ENCODE measurements at places on chromosomes 6 and 20. TPM values are rescaled to one million over a fixed set of nuclear protein-coding genes. Genes with fewer than 3 reads are reported as not detected.

GRCh38 chr20:39909447-39909846 is 779.6 kb downstream of the MAFB start:
- DNase-seq, result no peak

DNA sequence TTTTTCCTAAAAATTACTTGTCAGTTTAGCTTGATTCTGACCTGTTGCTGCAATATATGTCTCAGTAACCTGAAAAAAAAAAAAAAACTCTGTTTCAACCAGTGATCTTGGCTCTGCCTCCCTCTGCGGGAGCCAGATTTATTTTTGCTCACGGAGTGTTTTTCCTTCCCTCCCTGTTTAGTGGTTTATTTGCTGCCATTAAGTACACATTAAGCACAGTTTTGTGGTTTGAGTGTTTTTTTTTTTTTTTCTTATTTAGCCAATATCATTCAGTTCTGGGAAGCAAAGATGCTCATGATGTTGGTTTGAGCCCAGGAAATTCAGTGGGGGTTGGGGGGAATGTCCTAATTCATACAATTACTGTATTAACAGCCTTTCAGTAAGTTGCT is 110.1 kb upstream of the GPR6 start:
- no peak for DNase-seq

DNA sequence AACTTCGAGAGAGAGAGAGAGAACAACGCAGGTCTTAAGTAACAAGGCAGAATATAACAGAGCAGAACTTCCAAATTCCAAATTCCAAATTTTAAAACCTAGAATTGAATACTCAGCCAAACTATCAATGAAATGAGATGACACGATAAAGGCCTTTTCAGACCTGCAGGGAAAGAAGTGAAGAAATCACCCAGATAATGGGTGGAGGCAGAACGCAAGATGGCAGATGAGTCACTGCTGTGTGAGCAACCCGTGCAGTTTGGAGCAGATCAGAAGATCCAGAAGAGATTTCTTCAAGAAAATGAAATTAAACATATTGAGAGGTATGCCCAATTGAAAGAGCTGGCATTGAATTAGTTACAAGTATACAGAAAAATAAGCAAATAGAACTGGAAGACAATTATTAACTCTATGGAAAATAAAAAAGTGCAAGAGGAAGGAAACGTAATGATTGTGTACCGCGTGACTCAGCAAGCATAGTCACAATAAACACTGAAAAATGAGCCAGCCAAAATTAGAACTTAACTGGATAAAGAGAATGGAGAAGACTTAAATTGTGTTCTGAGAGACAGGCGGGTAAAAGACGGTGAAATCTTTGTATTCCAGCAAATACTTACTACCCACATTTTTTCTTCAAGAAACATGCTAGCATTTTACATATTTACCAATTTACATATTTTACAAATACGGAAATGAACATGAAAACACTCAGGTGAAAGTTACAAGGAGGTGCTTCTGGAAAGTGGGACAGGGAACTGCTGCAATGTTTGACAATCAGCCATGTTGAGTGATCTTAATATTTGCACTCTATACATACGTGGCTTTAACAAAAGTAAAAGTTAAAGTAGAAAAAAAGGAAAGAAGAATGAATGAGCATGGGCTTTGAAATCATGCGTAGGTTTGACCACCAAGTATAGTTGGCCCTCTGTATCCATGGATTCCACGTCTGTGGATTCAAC is 87.9 kb upstream of the CDYL start:
- peak; percentile 49 for DNase-seq

DNA sequence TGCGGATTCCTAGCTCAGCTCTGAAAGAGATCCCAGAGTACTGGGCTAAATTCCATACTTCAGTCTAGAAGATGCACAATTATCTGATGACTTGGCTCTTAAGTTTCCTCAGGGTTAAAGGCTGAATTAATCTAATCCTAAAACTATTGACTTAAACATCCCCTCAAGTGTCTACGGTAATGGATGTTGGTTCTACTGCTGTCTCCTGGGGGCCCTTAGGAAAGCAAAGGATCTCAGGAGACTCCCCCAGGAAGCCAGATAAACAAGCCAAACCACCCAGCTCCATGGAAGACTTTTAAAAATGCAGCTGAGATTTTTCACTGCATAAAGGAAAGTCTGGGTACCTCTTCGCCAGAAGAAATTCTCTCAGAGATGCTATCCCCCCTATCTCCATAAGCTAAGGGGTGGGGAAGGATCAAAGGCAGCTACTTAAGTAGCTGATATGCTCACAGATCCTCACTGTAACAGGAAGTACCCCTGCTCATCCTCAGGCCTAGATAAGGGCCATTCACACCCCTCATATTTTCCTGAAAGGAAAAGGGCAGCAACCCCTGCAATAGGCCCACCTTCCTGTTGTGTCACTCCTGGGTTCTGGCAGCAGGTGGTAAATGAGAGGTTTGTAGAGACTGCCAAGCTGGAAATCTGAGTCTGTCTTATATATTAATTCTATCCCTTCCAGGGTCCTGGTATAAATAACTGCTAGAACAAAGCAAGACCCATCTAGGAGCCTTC is 9.3 kb downstream of the NDRG3 start:
- no peak for DNase-seq

GRCh38 chr20:46204594-46205186 is 86.6 kb downstream of the CD40 start:
- no peak for DNase-seq

GRCh38 chr6:17700421-17701416 is 6.0 kb downstream of the NUP153 start:
- no peak for DNase-seq

DNA sequence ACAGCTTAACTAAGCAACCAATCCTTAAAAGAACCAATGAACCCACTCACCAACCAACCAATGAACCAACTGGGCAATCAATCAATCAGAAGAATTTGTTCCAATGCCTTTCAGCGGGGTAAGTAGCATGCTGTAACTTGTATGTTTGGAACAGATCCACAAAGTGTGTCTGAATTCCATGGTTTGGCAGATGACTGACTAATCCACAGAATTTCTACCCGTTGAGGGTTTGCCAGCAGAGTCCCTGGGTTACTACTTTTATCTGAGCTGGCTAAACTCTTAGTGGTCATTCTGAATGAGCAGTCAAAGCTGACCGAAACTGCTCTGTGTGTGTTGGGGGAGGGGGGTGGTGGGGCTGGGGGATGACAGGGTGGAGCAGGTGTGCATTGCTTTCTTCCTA is 125.0 kb upstream of the JAG1 start:
- DNase-seq, result no peak

GRCh38 chr20:59802018-59802417 is 131.4 kb downstream of the SYCP2 start:
- no peak for DNase-seq

- no peak for DNase-seq
Measured at GRCh38 chr20:54694516-54694915, 219.1 kb downstream of the DOK5 start.

DNA sequence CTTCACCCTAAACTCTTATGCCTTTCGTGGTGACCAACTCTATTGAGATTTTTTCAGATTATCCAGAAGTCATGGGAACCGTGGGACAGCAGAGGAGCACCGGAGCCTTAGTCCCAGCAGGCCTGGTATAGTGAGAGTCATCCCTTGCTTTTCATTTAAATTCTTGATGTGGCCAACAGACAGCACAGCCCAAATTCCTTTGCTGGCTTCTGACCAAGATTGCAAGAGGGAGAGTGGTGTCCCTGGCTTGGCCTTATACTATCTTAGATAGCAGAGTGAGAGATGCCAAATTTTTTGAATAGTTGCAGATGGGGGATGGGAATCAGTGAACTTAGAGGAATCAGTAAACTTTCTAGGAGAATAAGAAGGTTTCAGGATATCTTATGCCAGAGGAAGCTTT is 7.8 kb downstream of the STX11 start:
- no peak for DNase-seq

- no peak for DNase-seq
Measured at GRCh38 chr6:52420668-52421358, 671 bp downstream of the EFHC1 start.

- no peak for DNase-seq
Measured at GRCh38 chr20:63071541-63072181, 64.9 kb upstream of the BHLHE23 start.

GRCh38 chr6:119444642-119445557 is 95.3 kb upstream of the MAN1A1 start:
- DNase-seq, result no peak

DNA sequence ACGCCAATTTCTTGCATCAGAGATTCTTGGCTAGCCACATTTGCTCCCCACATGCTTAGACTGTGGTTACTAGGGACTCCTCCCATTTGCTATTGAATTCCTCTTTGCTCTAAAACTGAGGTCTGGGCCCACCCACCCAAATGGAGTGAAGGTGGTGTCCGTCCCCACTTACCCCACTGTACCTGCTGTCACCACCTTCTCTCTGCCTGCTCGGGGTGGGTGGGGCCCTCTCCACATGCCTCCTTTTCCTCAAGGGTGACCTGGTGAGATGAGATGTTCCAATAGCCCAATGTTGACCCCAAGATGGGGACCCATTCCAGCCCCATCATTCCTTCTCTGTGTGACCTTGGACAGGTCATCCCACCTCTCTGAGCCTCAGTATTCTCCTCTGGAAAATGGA is 74.6 kb downstream of the GNAS-AS1 start:
- DNase-seq, result no peak

DNA sequence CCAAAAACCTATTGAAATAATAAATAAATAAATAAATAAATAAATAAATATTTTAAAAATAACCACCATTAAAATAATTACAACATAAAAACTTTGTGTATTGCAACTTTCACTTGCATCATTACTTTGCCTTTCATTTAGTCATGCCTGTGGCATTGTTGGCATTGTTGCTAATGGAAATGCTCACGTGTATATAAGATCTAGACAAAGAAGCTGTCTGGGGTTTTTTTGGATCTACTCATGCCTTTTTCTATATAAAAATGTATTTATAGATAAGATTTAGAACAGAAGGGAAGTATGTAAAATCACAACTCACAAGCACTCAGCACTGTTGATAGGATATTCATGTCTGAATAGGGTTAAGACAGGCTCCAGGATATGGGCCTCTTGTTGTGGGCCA is 27.9 kb downstream of the GFRA4 start:
- no peak for DNase-seq

- DNase-seq, result no peak
Measured at GRCh38 chr6:159093609-159094443, 49.0 kb upstream of the TAGAP start.

DNA sequence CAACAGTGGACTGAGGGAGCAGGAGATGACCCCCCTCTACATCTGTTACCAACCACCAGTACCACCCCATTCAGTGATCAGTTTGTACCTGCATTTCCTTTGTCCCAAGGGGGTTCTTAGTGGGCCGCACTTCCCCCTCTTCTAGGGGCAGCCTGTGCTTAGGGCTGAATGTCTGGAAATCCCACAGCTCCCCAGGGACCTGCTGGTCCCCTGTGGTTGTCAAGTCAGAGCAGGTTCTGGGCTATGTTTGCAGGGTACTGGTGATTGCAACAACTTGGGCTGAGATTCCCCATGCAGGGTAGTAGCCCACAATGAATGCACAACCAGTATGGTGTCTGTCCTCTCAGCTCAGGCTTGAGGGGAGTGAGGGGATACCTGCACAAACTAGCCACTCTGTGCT is 39.7 kb upstream of the COL10A1 start:
- no peak for DNase-seq

DNA sequence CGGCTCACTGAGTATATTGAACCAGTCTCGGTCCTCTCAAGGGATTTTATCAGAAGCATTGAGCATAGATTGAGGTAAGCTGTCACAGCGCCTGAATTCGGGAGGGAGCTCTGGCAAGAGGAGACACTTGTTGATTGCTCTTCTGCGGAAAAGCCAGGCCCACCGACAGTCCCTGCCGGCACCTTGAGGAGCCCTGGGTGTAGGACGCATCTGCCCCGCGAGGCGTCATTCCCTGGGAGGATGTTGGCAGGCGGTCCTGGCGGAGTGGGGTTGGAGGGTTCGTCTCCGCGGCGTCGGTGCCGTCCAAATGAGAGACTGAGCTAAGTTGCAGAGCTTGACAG is 843 bp downstream of the FBXO9 start:
- DNase-seq, result peak; percentile 58

DNA sequence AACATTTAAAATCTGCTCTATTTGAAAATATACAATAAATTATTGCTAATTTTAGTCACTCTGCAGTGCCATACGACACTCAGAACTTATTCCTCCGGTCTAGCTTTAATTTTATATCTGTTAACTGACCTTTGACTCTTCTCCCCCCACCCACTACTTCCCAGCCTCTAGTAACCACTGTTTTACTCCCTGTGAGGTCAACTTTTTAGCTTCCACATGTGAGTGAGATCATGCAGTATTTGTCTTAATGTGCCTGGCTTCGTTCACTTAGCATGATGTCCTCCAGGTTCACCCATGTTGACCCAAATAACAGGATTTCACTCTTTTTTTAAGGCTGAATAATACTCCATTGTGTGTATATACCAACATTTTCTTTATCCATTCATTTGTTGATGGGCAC is 80.8 kb downstream of the RPP40 start:
- no peak for DNase-seq

DNA sequence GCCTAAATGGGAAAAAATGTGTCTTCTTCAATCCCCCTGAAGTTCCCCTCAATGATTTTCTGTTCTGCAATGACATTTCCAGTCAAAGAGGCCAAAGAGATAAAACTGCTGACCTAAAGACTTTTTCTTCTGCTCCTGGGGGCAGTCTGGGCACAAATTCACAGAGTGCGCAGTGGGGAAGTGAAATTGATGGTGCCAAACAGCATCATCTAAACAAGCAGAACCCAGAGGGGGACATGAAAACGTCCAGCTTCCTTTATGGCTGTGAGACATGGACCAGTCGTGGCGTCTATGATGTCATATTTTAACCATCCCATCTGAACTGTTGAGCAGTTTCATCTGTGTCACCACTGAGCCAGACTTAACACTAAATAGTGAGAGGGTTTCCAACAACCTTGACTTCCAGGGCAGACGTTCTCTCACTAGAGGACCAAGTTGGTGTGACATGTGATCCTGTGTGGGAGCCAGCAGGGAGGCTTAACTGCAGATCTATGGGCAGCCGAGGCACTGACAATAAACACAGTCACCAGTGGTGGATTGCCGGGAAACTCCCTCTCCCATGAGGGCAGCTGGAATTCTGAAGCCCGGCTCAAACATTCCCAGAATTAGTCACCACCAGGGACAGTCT is 12.4 kb downstream of the SCML4 start:
- no peak for DNase-seq

DNA sequence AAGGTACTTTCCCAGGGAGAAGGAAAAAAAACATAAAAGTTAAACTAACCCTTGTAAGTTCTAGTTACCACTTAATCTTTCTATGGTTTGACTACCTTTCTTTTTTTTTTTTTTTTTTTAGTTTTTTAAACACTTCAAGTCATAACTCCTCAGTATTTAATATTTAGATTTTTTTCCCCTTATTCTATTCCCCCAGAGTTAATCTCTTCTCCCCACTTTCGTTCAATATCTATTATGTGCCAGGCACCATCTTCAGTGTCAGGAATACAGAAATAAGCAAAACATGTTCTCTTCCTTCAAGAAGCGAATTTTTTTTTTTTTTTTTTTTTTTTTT is 62.0 kb upstream of the LOC128125822 start:
- no peak for DNase-seq

The SERAC1 gene
- total RNA-seq, result 6.0 TPM

The STX16 gene
- 84.4 TPM for total RNA-seq

The LRRC73 gene
- total RNA-seq, result 0.57 TPM

The BPIFB1 gene
- total RNA-seq, result 0.65 TPM

The CEP85L gene
- 34.5 TPM for total RNA-seq

The BPIFA1 gene
- total RNA-seq, result not detected

The PTCRA gene
- 0.55 TPM for total RNA-seq

The FITM2 gene
- 7.8 TPM for total RNA-seq

The MDFI gene
- 36.7 TPM for total RNA-seq

The TMEM14C gene
- 85.5 TPM for total RNA-seq

The OR12D3 gene
- not detected for total RNA-seq

The PTCHD4 gene
- 1.1 TPM for total RNA-seq
